NCI-H2227 treated with DMSO at 0.1 percent for 48 hours (cell line): ENCODE measurements at places on chromosomes 11 and 22.
A peak's percentile ranks its signal among the peaks of the same experiment; 100 is the strongest.

DNA sequence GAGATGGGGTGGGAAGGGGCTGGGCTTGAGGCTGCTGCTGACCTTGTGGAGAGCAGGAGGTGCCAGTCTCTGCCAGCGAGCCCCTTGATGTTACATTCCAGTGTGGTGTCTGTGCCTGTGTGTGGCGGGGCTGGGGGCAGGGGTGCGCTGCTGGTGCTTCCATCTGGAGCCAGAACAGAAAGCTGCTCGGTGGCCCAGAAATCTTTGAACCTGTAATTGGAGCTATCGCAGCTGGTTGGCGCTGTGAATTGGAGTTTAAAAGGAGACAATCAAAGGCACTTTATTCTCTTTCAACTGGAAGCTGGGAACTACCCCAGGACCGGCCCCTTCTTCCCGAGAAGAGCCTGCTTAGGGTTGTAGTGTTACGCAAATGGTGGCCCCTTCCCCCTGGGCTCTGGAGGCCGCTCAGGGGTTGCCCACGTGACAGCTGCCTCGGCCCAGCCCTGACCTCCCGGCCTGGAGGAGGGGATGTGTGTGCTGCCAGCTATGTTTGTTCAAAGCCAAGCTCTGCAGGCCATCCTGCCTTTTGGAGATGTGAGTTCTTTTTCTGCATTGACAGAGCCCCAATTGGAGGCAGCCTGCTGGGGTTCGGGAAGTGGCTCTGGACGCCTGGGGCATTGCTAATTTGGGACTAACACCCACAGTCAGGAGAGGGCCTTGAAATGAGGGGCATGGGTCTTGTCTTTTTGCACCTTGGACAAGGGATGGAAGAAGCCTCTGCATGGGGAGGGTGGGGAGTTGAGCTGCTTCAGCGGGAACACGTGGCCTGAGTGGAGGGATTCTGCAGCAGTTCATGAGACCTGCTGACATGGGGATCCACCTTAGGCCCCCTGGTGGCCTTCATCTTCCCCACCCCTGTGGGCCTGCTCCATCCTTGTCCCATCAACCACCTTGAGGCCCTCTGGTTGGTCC is 14.0 kb upstream of the ARSA start:
- no peak for DNase-seq

- peak; percentile 20 for DNase-seq
These were observed 8.5 kb downstream of the RAB30 start for GRCh38 chr11:83063073-83063754.

DNA sequence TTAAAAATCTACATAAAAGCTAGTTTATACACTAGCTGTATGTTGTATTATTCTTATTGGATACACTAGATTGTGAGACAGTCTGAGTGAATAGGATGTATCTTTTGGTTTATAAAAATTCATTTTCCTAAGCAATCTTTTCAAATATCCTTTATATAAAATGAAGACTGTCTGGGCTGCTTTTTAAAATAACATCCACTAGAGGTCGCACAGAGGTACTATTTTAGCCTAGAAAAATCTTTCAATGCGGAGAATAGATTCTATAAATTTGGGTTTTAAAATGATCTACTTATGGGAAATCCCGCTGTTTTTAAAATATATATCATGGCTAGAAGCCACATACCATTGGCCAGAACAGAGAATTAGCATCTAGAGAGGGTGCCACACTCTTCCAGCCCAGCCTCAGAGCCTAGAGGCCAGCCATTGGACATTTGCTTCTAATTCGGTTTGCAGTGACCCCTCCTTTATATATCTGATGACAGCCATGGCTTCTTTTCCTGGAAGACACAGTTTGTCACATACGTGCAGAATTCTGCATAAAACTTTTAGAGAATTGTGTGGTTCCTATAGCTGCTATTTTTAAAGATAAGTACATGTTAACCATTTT is 7.3 kb downstream of the C11orf97 start:
- DNase-seq, result peak; percentile 22

- no peak for DNase-seq
These were observed 9.4 kb upstream of the SF1 start for GRCh38 chr11:64787526-64788320.

DNA sequence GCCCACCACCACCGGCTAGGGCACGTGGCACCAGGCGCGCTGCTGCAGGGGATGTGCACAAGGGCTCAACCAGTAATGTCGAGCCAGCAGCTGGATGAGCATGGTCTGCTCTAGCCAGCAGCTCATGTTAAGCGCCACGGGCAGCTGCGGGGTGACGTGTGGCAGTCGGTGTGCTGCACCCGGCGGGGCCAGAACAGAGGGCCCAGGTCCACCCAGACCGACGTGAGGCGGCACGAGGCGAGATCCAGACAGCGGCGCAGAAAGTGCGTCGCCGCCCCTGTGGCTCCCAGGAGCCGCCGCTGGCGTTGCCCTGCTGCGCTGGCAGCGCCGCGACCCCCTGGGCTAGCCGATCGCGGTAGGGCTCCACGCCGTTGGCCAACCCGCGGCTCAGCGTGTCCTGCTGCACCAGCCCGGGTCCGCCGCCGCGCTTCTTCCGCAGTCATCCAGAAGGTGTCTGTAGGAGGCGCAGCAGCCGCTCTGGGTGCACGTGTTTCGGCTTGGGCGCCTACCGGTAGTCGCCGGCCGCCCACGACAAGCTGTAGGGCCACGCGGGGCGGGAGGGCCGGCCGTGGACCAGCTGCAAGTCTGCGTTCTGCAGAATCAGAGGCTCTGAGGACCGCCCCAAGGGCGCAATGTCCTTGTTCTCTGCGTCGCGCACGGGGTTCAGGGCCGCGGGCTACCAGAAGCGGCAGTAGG is 4.6 kb upstream of the GALR3 start:
- DNase-seq, result no peak

DNA sequence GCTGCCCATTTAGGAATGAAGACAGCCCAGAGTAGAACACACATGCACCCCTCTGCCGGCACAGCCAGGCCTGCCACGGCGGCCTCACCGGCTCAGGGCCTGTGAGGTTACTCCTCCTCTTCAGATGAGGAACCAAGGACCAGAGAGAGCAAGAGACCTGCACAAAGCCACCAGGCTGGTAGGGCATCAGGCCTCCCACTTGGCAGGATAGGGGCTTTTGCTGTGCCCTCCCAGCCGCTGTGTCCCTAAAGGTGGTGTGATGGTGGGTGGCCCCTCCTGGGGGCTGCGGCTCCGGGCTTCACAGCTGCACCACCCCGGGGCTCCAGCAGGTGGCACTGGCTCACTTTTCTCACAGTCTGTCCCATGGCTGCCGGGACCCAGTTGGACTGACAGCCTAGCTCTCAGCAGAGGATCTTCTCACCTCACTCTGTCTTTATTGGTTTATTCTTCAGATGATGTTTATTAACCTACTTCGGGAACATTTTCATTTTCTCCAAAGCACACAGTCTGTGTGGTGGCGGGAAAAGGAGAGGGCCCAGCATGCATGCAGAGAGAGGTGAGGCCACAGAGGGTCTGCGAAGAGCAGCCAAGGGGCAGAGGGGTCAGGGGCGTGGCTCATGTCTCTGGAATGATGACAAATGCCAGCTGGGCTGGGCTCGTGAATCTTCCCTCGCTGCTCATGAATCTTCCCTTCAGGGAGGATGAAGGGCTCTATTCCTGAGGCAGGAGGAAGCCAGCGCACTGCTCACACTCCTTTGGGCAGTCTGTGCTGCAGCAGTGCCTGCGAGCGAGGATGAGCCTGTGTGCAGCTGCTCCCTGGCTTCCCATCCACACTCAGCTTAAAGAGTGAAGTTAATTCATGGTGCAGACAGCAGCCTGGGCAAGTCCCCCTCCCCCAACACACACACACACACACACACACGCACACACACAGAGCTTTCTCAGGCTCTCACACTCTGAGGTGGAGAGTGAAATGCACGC is 101.1 kb upstream of the PITPNB start:
- peak; percentile 38 for DNase-seq

DNA sequence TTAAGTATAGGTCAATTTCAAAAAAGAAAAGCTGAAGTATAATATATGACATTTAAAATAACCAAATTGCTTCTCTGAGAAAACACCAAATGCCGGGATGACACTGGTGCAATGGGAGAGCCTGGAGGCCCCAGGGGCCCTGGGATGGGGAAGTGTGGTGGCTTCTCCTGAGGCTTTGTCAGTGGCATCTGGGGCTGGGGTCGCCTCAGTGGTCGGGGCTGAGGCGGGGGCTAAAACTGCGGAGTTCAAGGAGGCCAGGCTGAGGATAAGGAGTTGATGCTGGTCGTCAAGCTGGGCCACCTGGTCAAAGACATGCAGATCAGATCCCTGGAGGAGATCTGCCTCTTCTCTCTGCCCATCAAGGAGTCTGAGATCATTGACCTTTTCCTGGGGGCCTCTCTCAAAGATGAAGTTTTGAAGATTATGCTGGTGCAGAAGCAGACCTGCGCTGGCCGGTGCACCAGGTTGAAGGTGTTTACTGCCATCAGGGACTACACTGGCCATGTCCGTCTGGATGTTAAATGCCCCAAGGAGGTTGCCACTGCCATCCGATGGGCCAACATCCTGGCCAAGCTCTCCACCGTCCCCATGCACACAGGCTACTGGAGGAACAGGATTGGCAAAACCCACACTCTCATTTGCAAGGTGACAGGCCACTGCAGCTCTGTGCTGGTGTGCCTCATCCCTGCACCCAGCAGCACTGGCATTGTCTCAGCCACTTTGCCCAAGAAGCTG is 660.1 kb upstream of the CCDC179 start:
- no peak for DNase-seq

- DNase-seq, result no peak
These were observed 3.2 kb downstream of the LRRC32 start for GRCh38 chr11:76667271-76667818.
